Stimulated activated CD8-positive, alpha-beta memory T cell treated with anti-CD3 and anti-CD28 coated beads, Interleukin-4, amount 100 ng/mL, for 4 hours (primary cell): ENCODE measurements at places on chromosomes 6 and 20.

DNA sequence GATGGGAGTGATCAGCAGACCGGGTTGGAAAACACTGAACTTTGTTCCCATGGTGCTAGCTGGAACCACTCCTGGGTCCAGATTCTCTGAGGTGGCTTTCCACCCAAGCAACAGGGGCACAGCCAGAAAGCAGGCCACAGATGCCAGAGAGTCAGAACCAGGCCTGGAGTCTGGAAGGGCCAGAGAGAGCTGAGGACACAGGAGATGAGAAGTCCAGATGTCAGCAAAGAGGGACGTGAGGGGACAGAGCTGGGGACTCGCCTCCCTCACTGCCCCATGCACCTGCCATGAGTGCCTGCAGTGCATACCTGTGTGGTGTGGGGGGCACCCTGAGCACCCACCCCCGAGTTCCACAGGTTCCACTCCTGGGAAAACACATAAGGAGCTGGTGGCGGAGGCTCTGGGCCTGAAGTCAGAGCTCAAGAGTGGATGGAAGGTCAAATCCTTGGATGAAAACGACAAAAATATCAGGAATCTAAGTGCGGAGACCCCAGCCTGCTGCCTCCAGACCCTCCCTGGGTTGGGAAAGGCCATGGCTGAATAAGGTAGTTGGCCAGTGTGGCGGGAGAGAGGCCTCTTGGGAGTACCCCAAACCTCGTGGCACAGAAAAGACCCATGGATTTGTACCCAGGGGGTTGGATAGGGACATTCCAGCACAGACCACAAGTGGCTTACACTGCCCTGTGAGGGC is 224.2 kb downstream of the SYNDIG1 start:
- no peak for DNase-seq

DNA sequence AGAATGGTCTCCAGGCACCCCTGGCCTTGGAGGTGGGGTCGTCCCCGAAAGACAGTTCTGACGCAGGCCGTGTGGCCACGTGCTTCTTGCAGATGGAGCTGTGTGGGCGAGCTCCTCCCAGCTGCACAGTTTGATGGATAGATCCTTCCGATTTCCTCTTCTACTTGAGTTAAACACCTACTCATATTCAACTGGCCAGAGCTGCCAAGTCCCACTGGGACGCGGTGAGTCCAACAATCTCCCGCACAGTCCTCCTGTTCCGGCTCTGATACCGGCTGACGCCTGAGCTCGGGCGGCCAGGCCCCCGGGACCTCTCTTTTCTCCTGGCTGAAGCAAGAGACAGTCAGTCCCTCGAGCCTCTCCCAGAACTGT is 57.9 kb upstream of the DACT2 start:
- no peak for DNase-seq

DNA sequence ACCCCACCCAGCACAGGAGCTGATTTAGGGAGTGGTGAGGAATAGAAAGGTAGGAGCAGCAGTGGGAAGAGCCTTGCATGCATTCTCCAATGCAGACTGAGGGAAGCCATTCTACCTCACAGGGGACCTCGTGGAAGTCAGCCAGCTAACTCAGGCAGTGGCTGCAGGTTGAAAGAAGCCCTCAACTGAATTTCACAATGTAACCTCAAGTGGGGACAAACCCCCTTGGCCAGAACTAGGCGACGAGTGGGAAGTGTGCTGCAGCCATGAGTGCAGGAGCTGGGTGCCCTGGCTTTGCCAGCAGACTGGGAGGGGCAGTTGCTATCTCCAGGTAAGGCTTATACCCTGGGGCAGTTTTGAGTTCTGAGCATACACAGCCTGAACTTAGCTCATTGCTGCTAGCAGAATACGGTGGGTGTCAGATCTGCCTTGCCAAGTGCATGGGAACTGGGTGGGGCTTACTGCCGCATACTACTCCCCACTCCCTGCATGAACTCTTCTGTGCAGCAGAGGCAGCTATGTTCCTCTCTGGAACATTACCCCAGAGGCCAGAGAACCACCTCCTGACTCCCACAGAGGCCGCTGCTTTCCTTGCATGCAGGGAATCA is 126.5 kb downstream of the CDK19 start:
- DNase-seq, result no peak

DNA sequence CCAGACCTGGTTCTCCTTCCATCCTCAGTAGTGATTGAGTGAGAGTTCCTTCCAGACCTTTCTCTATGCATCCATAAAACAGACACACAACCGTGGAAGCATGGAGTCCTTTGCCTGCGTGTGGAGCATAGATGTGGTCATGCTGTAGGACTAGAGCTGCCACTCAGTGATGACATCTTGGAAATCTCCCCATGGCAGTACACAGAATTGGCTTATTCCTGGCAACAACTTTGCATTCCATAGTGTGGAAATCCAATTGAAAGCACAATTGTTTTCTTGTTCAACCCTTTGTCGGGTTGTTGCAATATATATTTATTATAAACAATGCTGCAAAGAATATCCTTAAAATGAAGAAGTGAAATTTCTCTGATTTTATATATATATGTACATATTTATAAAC is 547.8 kb downstream of the CDH26 start:
- no peak for DNase-seq

DNA sequence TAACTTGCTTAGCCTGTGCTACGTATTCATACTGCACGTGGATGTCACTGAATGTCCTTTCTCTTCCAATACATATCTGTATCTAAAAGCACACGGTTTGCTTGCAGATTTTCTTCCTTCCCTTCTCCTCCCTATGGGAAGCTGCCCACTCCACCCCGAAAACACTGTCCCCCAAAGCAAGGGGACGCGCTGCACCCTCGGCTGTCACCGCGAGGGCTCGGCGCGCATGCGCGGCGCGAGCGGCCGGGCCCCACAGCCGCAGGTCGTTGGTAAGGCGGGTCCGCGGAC is 659 bp downstream of the TMX4 start:
- peak; percentile 23 for DNase-seq

DNA sequence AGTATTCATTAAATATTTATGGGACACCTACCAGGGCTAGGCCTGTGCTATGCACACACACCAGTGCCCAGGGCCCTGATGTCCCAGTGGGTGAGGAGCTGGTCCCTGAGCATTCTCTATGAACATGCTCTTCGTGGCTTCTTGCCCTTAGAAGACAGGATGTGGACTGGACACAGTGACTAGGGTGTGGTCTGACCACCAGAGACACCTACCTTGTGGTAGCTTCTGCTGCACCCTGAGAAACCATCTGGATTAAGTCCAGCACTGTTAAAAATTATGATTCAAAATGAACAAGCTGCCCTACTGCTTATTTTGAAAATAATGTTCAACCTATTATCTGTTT is 112.9 kb upstream of the RPS6KA2 start:
- no peak for DNase-seq

DNA sequence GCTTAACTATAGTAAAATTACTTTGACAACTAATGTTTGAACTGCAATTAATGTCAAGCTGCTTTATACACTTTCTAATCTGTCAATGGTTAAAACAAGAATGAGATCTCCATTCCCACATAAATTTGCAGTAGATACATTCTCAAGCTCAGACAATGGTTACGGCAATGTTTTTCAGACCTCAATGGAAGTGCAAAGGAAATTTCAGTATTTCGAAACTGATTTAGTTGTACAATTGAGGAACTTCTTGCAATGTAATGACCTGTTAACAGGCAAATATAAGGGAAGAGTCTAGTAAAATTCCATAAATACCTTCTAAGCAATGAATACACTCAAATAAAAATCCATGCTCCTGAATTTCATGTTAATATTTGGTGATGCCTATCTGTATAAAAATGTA is 94.7 kb downstream of the ADTRP start:
- no peak for DNase-seq

DNA sequence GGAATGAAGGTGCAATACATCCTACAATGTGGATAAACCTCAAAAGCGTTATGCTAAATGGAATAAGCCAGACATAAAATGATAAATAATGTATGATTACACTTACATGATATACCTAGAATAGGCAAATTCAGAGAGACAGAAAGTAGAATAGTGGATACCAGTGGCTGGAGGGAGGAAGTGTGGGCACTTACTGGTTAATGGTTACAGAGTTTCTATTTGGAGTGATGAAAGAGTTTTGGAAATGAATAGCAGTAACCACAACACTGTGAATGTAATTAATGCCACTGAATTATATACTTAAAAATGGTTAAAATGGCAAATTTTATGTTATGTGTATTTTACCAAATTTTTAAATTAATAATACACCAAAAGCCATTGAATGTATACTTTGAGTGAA is 71.4 kb upstream of the CST7 start:
- no peak for DNase-seq

DNA sequence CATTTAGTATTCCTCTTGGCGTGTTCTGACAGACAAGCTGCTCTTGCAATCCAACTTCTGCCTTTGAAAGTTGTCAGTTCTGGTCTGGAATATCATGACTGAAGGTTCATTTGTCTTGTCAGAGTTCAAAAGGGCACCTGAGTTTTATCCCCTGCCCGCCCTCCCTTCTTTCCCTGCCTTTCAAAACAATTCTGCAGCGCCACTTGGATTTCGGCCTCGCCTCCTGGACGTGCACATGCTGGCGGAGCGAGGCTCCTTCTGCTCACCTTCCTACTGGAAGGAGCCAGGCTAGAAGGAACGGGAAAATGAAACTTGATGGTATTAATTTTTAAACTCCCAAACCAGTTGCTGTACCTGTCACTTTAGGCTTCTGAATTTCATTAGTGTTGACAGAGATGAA is 55.7 kb upstream of the HDGFL1 start:
- DNase-seq, result no peak

- DNase-seq, result no peak
Measured at GRCh38 chr6:21188505-21189223, 404.9 kb upstream of the SOX4 start.

- DNase-seq, result no peak
Measured at GRCh38 chr6:168021581-168021980, 24.1 kb downstream of the KIF25 start.

DNA sequence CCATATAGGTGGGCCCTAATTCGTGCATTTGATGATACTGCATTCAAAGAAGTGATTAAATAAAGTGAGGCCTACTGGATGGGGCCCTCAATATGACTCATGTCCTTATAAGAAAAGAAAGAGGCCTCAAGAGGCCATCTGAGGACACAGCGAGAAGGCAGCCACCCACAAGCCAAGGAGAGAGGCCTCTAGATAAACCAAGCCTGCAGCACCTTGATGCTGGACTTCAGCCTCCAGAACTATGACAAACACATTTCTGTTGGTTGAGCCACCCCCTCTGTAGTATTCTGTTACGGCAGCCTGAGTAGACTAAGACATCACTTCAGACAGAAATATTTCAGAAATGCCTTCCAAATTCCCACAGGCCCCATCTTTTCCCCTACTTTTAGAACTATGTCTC is 82.5 kb upstream of the PLEKHG1 start:
- DNase-seq, result no peak

DNA sequence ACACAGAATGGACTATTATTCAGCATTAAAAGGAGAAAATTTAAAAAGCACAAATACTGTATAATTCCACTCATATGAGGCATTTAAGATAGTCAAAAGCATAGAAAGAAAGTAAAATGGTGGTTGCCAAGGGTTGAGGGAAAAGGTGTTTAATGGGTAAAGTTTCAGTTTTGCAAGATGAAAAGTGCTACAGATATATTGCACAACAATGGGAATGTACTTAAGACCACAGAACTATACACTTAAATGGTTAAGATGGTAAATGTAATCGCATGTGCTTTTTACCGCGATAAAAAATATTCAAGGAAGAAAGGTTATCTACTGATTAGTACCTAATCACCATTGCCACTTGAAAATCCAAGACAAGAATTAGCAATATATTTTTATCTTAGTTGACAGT is 71.8 kb upstream of the NOX3 start:
- no peak for DNase-seq

DNA sequence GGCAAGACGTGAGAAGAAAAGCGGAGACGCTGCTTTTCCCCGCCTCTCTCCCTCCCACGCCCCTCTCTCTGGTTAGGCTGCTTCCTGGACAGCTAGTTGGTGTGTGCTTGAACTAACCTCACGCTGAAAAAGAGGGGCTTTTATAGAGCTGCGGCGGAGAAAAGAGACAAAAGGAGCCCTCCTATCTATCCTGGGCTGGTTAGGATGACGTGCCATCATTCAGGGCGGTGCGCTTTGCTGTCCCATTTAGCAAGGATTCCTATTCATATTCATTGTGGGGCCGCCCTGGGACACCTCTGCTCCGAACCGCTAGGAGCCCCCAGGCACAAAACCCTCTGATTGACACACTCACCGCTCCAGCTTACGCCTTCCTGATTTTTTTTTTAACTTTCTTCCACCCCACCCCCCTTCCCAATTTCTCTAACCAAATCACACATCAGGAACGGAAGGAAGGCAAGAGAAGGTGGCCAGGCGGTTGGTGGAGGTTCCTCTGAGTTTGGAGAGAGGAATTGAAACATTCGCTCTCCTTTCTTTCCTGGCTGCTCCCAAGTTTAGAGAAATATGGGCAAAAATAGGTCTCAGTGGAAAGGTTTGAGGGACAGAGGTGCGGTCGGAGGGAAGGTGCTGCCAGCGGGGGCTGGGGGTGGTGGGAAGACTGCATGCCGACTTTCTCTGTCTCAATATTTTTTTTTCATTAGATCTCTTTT is at the start of gene OLIG3:
TSS of gene OLIG3 (minus strand) at position 114 of the 707 bp plus-strand sequence. CDS start 224 bp downstream, outside the sequence.
- DNase-seq, result peak; percentile 24

DNA sequence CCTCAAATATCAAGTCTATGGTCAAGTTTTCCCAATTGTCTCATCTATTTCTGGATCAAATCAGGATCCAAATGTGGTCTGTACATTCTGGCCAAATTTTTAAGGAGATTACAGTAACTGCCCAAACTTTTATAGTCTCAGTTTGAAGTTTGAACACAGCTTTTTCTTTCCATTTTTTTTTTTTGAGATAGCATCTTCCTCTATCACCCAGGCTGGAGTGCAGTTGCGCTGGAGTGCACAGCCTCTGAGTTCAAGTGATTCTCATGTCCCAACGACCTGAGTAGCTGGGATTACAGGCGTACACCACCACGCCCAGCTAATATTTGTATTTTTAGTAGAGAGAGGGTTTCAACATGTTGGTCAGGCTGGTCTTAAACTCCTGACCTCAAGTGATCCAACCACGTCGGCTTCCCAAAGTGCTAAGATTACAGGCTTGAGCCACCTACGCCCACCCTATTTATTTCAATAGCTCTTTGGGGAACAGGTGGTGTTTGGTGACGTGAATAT is 84.9 kb upstream of the CARMIL1 start:
- no peak for DNase-seq

DNA sequence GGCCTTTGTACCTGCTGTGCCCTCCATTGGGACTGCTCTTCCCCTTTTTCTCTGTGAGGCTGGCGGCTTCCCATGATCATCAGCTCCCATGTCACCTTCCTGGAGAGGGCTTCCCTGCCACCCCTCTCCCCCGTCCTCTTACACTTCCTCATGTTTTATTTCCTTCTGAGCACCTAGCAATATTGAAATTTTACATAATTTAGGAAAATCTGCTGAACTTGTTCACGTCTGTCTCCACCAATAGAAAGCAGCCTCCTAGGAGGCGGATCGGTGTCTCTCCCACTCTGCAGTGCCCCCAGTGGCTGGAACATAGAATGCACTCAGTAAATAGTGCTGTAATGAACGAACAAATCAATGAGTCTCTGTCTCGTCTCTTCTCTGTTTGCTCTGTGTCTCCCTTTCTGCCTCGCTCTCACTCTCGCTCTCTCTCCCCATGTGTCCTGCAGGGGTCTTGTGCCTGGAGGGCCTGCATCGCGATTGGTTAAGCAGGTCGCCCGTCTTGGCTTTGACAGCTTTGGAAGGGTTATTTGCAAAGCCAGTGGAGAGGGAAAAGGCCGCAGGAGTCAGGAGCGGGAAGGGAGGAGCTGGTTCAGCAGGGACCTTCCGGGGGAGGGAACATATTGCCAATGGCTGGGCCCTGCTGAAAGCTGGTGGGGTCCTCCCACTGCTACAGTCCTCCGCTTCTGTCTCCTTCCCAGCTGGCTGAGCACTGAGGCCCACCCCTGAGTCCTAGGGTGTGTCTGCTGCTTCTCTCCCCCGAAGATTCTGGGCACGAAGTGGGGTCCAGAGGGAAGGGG is 12.1 kb upstream of the OCSTAMP start:
- DNase-seq, result peak; percentile 30
